Cortex of kidney (tissue), 1 donor: ENCODE measurements at places on chromosomes 16 and 17.

- DNase-seq: no peak
Measured at GRCh38 chr17:2013994-2014317, 11.2 kb downstream of the RTN4RL1 start.

DNA sequence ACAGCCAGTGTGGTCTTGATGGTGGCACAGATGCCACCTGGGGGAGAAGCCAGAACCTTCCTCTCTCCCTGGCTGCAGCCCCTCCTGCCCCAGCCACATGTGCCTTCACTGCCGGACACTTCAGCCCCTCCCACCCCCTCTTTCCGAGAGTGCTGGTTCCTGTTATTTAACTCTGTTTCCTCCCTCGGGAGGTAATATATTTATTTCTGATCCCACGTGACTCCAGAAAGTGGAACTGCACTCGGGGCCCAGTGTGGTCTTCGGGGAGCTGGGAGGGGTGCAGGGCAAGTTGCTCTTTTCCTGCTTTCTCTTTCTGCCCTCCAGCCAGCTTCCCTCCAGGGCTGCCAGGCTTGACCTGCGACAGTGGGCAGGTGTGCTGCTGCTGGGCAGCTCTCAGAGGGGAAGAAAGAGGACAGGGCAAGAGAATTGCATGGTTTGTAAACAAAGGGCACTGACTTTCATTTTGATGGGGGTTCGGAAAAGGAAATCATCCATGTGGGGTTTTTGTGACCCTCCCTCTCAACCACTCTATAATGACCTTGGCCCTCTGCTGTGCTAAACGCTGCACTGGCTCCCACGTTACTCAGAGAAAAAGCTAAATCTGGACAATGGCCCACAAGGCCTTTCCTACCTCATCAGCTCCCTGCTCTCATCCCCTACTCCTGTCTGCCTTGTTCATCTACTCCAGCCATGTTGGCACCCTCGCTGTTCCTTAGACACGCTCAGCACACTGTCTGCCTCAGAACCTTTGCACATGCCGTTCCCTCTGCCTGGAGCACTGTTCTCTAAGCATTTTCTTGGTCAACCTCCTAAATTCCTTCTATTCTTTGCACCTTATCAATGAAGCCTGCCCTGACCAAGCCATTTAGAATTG is 8.2 kb upstream of the CIITA start:
- no peak for DNase-seq

GRCh38 chr16:55500530-55501011 is 8.3 kb upstream of the LPCAT2 start:
- no peak for DNase-seq

DNA sequence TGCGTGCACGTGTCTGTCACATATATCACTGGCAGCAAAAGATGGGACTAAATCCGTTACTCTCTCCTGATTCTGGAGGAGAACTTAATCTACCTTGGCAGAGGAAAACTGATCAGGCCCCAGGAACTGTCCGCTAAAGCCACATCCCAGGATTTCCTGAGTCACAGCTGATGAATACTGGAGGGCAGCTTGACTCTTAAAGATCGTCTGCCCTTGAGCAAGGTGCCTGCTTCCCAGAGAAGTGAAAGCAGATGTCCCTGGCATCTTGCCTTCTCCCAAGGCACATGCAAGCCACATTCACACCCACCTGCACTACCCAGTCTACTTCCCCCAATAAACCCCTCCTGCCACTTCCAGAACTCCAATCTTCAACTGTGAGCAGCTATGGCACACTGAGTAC is 99.8 kb downstream of the CPPED1 start:
- no peak for DNase-seq

- DNase-seq: no peak
Measured at GRCh38 chr16:58511933-58512815, 3.1 kb upstream of the SETD6 start.

DNA sequence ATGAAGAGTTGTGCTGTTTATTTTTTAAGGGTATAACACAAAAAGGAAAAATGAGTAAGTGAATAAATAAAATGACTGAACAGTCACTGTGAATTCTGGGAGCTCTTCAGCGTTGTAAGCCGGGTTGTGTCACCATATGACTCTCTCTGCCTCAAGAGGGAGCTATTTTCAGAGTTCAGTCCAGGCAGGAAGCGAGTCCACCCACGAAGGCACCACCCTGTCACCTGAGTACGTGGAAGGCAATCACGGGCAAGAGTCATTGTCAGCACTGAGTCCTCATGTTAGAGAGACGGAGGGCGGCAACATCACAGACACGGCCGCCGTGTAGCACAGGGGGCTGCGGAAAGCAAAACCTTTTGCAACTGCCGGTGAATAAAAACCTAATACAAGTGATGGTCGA is 227.6 kb downstream of the UTP18 start:
- DNase-seq: no peak

DNA sequence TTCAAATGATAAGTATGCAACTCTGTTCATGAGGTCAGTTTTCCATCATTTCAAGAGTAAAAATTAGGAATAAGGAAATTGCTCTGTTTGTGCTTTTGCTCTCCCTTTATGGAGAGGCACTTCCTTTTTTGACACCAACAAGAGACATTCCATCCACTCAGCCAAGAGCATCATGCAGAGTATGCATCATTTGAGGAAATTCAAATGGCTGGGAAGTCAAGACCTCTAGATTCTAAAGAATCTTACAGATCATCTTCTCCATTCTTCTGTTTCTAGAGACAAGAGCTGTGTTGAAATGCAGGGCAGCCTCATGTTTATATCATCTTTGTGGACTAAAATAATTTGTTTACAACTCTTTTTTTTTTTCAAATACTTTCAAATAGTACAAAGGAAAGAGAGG is 669.4 kb downstream of the CDH11 start:
- DNase-seq: no peak

- DNase-seq: no peak
Measured at GRCh38 chr17:27669850-27670249, 38.9 kb downstream of the LGALS9 start.

GRCh38 chr16:56022818-56023217 is 147.6 kb upstream of the CES5A start:
- no peak for DNase-seq

DNA sequence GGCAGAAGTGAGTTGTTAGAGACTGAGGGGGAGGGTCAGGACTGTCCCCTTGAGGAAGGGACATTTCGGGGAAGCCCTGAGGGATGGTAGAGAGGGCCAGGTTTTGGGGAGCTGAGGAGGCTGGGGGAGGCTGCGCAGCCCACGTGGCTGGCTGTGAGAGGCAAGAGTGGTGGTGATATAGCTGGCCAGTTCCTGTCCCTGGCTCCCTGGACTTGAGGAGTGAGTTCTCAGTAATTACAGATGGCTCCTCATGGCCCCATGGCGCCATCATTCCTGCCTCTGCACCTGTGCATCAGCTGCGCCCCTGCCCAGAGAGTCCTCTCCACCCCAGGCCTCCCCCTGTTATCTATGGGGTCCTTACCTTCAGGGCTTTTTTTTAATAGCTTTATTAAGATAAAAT is 30.3 kb downstream of the MPRIP start:
- no peak for DNase-seq

- no peak for DNase-seq
Measured at GRCh38 chr17:2395258-2396181, 5.3 kb downstream of the MNT start.

DNA sequence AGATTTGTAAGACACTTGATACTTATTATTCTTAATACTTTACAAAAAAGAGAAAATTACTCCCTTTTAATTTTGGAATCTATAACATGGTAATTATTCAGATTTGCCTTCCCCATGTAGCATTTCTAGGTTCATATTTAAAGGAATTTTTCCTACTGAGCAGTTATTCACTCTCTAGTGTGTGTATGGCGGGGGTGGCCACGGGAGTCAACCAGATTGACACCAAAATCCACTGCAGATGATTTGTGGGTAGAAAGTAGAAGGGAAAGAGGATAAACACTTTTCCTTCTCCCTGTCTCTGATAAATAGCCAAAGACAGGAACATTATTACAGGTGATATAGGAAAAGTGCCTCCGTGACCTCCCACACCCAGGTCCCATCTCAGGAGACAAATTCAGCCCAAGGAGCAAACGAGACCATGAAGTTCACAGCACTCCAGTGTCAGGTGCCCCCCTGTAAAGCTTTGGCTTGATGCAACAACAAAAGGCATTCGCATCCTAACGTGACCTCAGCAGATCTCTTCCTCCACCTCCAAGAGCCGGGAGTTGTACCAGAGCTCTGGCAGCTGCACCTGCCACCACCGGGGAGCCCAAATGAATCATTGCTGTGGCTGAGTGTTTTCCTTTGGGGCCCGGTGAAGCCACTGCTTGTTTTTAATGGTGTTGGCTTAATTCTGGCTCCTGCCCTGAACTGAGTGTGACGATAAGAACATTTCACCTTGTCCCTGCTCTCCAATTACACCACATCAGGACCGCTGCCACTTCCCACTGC is 92.7 kb upstream of the NOL11 start:
- no peak for DNase-seq

DNA sequence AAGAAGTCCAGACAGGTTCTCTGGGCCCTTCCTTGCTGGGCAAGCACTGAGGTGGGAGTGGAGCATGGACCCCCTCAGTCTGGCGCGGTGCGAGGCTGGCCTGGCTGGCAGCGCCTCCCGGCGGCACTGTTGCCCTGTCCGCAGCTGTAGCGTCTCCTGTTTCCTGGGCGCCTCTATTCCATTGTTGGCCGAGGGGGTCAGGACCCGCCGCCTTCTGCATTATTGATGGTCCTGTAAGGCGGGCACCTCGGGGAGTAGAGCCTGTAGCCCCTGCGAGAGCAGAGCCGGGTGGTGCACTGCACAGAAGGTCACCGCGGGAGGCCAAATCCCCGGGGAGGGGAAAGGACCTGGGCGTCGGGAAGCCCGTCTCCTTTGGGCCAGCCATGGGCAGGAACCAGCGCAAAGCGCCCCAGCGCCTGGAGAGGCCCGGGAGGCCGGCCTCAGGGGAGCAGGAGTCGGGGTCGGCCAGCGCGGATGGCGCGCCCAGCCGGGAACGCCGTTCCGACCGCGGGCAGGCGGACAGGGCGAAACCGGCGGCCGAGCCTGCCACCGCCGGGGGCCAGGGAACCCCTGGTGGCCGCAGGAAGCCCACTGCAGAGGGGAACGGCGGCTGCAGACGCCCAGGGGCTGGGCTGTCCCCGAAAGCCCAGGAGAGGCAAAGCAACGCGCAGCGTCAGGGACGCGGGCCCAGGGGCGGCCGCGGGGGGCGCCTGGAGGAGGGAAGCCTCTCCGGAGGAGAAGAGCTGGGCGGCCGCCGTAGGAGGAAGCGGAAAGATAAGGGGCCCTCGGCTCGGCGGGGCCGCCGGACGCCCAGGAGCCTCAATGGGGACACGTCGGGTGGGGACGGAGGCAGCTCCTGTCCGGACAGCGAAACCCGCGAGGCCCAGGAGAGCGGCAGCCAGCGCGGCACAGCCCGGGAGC is at the start of gene MYO15B:
MYO15B (plus strand) TSS at position 126 of the 921 bp plus-strand sequence; CDS start at position 384, 258 bp downstream.
- DNase-seq: no peak

DNA sequence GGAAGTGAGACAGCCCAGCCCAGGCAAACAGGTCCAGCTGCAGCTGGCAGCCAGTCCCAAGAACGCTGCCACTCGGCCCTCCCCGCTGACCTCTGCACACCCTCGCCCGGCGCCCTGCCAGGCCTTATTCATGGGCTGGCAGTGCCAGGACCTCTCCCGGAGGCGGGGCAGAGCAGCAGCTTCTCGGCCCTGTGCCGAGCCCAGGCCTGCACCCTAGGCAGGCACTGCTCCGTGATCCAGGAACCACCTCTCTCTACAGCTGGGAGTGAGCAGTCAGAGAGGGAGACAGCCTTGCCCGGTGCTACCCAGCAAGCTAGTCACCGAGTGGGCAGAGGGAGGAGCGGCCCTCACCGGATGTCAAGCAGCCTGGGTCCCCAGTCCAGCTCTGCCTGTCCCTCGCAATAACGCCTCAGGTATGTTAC is 79.9 kb upstream of the CBX4 start:
- DNase-seq: no peak

GRCh38 chr16:3637371-3637923 is 17.0 kb upstream of the DNASE1 start:
- no peak for DNase-seq

- no peak for DNase-seq
Measured at GRCh38 chr16:82105107-82105506, 64.9 kb downstream of the MPHOSPH6 start.

DNA sequence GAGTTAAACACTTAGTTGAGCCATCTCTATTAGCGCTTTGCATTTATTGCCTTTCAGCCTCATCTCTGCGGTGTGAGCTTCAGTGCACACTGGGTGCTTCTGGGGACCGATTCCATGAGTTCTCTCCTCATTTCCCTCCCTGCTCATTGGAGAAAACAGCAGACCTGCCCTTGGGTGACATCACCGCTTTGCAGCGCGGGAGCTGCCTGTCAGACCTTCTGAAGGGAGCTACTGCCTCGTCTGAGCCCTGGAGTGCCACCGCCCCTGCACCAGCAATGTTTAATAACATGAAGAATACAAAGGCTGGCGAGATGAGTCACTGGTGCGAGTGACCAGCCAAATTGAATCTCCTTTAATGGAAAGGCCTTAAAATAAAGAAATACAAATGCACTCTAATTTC is 30.2 kb upstream of the CPPED1 start:
- DNase-seq: no peak

- DNase-seq: no peak
Measured at GRCh38 chr16:31092330-31092729, 2.3 kb downstream of the VKORC1 start.

DNA sequence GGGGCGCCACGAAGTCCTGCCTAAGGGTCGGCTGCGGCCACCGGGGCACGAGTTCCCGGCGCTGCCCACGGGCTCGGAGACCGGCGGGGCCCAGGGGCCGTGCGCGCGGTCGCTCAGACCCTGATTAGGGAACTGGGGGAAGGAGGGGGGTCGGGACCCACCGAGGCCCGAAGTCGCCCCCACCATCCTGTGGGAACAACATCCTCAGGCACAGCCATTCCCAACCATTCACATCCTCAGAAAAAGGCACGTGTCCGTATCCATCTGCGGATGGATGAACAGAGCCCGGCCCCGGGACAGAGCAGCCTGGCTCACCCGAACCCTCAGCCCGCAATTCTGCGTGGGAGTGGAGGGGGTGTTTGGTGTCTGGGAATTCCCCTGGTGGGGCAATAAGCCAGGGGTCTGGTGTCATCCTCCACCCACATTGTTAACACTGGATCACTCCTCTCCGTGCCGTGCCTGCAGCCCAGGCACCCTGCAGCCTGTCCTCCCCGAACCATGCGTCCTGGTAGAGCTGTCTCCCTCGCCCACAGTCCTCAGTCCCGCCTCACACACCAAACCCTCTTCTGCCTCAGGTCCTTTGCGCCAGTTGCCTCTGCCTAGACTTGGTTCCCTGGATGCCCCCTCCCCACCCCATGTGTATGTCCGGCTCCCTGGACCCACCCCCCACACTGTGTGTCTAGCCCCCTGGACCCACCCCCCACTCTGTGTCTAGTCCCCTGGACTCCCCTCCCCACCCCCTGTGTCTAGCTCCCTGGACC is 789 bp upstream of the CCDC57 start:
- no peak for DNase-seq

- no peak for DNase-seq
Measured at GRCh38 chr17:14211801-14212200, 24.9 kb downstream of the CDRT15 start.

- no peak for DNase-seq
Measured at GRCh38 chr16:78098595-78099270, 721 bp upstream of the WWOX start.
